Urinary bladder (tissue), 4 donors: ENCODE measurements at places on chromosomes 5 and 9. TPM values are rescaled to one million over a fixed set of nuclear protein-coding genes. Genes with fewer than 3 reads are reported as not detected.

The TPM2 gene
- total RNA-seq: 907 TPM

The ZNF618 gene
- total RNA-seq: 7.8 TPM

The SURF2 gene
- 7.0 TPM for total RNA-seq

The OR1J2 gene
- total RNA-seq: not detected

The PRRX2 gene
- 8.6 TPM for total RNA-seq

The PCDHB8 gene
- 1.6 TPM for total RNA-seq

- no peak for DNase-seq
Measured at GRCh38 chr5:125559296-125559695, 812.9 kb upstream of the ZNF608 start.

GRCh38 chr9:96450613-96451528 is 902 bp downstream of the HABP4 start:
- no peak for DNase-seq

DNA sequence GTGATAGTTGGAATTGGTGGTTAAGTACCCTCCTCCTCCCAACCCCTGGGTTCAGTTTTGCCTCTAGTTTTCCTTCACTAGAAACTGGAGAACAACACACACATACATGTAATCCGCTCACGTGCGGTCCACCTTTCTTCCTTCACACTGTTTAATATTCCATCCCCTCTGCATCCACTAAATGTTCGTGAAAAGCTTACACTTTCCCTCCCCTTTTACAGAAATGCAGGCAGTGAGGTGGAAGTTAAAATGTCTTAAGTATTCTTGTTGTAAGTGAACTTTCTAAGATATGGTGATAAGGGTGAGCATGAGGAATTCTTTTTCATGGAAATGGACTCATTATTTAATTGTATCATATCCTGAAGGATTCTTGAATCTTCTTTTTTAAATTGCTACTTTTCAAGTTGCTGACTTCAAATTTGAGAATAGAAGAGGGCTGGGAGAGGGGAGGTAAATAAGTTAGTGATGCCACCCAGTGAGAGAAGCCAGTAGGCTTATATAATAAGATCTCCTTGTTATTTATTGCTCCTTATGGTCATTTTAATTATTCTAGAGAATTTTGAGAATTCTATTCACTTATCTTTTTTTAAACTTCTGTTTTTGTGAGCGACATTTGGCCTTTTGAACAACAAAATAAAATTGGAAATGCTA is 90.2 kb downstream of the TLE4 start:
- DNase-seq: no peak

- peak; percentile 49 for DNase-seq
Measured at GRCh38 chr9:129383561-129384490, 205.8 kb upstream of the IER5L start.

DNA sequence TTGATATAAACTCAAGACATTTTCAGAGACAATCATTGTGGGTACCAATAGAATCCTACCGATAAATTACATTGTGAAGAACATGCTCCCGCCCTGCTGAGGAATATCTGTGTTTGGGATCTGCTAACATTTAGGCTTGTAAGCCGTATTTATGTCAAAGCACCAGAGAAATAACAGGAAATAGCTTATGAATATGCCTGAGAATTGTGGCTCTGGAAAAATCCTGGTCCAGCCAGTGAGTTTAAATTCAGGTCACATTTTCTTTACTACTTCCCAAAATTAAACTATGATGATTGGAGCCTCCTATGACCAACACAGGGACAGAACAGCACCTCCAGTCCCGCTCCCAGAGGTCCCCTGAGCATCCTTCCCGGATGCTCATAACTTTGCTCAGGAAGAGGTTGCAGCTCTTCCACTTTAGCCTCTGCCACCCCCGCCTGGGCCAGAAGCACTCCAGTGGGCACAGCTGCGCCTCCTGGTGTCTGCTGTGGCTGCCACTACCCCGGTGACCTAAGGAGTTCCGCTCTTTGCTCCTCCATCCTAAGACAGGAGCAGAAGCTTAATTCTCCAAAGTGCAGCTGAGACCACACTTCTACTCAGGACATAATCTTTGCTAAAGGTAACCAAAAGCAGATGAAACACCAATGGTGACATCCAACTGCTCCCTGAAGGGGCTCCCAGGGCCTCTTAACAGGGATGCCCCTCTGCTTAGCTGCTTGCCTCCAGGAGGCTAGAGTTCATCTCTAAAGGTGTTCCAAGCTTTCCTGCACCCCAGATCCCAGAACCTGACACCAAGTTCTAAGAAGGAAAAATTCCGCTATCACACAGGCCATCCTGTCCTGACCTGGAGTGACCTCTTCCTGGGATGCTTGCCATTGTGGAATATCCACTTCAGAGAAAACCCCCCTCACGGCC is 58.8 kb downstream of the SLC1A1 start:
- no peak for DNase-seq

GRCh38 chr9:137739371-137740309 is 120.8 kb downstream of the EHMT1 start:
- DNase-seq: no peak

DNA sequence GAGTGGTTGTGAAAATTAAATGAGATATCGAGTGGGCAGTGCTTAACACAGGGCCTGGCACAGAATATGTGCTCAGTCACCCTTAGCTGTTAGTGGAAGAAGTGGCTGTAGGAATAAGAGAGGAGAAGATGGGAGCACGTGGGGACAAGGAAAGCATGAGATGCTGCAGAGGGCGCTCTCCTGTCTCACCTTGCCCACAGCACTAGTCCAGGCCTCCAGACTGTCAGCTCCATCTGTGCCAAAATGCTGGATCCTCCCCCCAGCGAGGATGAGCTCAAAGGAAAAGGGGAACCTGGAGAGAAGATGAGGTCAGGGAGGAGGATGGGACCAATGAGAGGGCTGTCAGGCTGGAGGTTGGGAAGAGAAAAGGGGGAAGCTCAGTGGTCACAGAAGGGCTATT is 12.5 kb downstream of the ARAP3 start:
- DNase-seq: no peak

GRCh38 chr9:83239747-83240146 is 176.8 kb upstream of the RASEF start:
- no peak for DNase-seq

DNA sequence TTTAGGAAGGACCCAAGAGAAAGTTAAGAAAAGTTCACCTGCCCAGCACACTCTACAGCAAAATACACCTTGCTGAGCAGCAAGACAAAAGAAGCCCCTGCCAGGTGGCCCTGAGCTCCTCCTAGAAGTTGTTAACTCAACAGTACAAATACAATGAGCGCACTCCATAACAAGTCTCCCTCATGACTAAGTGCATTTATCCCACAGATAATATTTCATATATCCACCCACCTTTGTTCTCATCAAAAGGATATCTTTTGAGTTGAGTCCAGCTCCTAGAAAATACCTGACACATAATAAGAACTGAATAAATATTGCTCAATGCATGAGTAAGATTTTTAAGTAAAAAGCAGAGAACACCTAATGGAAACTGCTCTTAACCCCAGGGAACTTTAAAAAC is 73.3 kb downstream of the ABCA1 start:
- no peak for DNase-seq

GRCh38 chr5:93092349-93093105 is 488.5 kb downstream of the NR2F1-AS1 start:
- DNase-seq: no peak

- no peak for DNase-seq
Measured at GRCh38 chr5:138972836-138973235, 97.7 kb upstream of the LRRTM2 start.

DNA sequence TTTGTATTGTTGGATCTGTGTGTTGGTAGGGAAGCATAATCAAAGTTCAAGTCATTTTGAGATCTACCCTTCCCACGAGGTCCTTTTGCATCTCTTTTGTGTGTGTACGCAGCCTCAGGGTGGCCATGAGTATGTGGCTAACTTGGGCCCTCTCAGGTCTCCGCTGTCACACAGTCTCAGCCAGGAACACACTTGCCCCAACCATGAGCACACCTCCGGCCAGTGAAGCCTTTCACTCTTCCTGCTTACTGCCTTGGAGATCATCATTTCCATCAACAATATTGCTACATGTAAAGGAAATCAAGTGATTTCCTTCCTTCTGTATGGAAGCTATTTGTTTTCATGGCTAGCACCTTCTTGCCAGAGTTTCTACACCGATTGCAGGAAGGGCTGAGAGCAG is 13.9 kb downstream of the ZNF346 start:
- DNase-seq: no peak

DNA sequence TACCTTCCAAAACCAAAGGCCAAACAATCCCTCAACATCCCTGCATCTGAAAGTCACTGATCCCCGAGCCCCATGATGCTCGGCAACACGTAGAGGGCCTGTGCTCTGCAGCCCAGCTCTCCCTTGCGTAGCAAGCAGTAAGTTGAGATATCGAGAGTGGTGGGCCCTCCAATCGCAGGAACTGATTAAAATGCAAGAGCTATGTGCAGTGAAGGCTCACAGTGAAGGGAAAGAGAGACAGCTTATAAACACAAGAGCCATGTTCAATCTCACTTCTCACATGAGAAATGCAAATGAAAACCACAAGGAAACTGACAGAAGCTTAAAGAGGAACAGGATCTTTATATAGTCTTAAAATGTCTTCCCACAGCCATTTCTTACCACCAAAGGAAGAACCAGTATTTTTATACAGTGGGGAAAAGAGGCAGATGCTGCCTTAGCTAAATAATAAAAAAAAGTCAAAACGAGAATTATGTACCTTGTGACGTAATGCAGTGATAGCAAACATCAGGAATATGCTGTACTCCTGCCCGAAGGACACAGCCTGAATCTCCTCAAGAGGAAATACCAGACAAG is 24.6 kb downstream of the TTF1 start:
- no peak for DNase-seq

GRCh38 chr9:33851301-33851700 is 34.3 kb downstream of the UBE2R2 start:
- no peak for DNase-seq

DNA sequence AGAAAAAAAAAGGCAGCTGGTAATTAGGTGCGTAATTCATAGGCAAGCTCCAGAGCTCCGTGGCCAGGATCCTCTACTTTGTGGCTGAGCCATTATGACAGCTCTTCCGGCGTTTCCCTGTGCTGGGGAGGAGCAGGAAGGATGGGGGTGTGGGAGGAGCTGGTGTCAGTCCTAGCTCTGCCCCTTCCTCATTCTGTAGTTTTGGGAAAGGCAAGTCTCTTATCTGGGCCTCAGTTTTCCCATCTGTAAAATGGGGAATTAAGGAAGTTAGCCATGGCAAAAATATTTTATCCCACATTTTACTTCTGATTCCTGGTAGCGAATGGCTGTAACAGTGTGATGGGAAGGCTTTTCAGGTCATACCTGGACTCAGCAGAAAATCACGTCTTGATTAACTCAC is 81.1 kb downstream of the SEC61B start:
- DNase-seq: no peak

DNA sequence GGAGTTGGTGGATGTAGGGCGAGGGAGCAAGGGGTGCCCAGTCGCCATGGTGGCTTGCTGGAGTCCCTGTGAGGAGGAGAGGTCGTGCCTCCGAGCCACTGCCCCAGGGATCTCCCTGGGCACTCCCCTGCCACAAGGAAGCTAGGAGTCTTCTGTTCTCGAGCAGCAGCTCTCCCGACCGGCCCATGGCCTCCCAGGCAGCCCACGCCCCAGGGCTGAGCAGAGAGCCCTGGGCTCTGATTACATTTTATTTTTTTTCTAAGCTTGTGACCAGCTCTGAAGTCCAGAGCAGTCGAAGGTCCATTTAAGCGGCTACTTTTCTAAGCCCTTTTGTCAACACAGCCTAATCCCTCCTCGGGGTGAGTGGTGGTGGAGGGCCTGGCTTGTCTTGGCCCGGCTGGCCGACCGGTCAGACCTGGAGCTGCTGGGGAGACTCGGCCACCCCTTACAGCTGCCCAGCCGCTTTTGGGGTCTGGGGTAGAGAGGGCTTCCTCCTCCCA is 2.1 kb downstream of the RXRA start:
- DNase-seq: no peak

- DNase-seq: no peak
Measured at GRCh38 chr5:158561562-158562190, 538.0 kb downstream of the EBF1 start.

- DNase-seq: no peak
Measured at GRCh38 chr5:179870403-179870903, 11.8 kb upstream of the MRNIP start.

DNA sequence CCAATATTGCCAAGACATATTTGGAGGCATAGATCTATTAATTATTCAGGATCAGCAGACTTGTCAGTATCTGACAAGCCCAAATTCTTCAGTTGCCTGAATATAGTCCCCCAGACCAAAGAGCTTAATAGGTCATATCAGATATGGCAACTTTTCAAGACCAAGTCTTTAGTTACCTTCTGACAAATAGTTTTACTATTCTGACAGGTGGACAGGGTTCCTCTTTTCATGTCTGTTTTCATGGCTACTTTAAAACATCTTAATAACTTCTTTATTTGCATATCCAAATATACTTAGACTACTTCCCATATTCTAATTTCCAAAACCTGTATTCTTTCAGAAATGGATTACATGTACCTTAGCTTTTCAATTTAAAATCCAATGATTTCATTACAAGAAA is 65.4 kb downstream of the AUH start:
- DNase-seq: no peak

DNA sequence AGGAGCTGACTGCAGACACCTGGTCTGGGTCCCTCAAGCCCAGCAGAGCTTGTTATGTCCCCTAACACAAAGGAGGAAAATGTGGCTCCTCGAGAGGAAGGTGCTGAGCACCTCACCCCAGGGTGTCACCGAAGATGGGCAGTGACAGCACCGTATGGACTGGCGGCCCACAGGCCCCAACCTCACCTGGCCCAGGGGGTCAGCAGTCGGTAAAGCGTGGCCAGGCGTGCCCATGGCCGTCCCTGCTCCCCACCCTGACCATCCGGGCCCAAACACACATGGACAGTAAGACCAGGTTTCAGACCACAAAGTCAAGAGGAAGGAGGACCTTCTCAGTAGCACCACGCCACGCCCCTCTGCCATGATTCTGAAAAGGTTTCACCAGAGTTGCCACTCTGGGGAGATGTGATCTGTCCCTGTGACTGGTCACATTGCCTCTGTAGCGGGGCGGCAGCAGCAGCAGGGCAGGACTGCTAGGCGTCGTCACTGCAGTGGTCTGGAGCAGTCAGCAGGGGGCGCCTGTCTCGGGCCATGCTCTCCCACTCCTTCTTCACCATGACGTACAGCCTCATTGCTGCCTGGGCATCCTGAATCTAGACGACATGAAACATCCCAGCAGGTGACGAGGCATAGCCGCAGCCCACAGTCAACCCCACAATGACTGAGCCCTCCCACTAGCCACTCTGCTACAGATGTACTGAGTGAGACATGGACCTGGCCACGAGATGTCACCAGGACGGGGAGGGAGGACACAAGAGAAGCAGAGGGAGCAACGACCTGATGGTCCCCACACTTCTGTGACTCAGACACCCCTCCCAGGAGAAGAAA is 11.1 kb downstream of the REXO4 start:
- DNase-seq: no peak

DNA sequence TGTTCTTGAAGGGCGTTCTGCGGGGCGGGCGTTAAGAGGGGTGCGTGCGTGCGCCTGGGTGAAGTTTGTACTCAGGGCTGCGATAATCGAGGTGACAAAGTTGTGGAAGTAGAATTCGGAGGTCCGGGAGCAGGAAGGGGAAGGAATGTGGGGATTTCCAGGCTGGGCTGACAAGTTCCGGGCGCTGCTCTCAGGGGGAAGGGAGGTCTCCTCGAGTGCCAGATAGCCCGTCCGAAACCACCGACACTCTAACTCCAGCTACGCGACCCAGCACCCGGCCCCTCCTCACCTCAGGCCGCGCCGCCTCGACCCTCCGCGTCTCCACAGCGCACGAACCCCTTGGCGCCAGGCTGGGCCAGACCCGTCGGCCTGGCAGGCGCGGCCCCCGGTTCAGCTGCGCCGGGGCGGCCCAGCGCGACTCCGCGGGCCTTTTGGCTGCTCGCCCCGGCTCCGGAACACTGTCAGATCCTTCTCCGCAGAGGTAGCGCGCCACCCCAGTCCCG is at the start of gene IL6ST:
TSS of gene IL6ST (minus strand) at position 469 of the 503 bp plus-strand sequence. CDS start 18,685 bp downstream, outside the sequence.
- DNase-seq: peak; percentile 55
